ENCODE measurements at places on chromosomes 12 and 14. TPM values are rescaled to one million over a fixed set of nuclear protein-coding genes. Genes with fewer than 3 reads are reported as not detected.

The NPFF gene
- total RNA-seq = not detected

The SLC5A8 gene
- total RNA-seq = not detected

The NUDT14 gene
- total RNA-seq = 39.1 TPM

The TAS2R9 gene
- total RNA-seq = not detected

The NRL gene
- 3.1 TPM for total RNA-seq

The CISTR gene
- total RNA-seq = not detected

The ITGB7 gene
- 487 TPM for total RNA-seq

The PPP1R36 gene
- total RNA-seq = not detected

The WNT5B gene
- total RNA-seq = not detected

The NXPH4 gene
- 0.43 TPM for total RNA-seq

The KRT2 gene
- not detected for total RNA-seq

The NAV3 gene
- total RNA-seq = not detected

The LDHB gene
- 1,210 TPM for total RNA-seq

The TEX52 gene
- total RNA-seq = not detected

The GALNT8 gene
- not detected for total RNA-seq

The MNAT1 gene
- 23.5 TPM for total RNA-seq

The GLIPR1 gene
- 23.5 TPM for total RNA-seq

The SOAT2 gene
- 0.84 TPM for total RNA-seq

The KLHL33 gene
- total RNA-seq = 0.13 TPM

The TMEM229B gene
- 12.2 TPM for total RNA-seq

The SMAGP gene
- total RNA-seq = 2.6 TPM

The HCFC2 gene
- 14.1 TPM for total RNA-seq

The HSP90B1 gene
- 310 TPM for total RNA-seq

The LRRC43 gene
- total RNA-seq = not detected

The MAP1LC3B2 gene
- total RNA-seq = 2.8 TPM

The SIX6 gene
- total RNA-seq = not detected

The PPM1H gene
- total RNA-seq = not detected

The RFX4 gene
- total RNA-seq = not detected

The CPNE6 gene
- not detected for total RNA-seq

The ADAMTS20 gene
- not detected for total RNA-seq

The NFE2 gene
- total RNA-seq = not detected

The SERPINA3 gene
- not detected for total RNA-seq

The IL26 gene
- total RNA-seq = not detected

The KRT78 gene
- not detected for total RNA-seq

The CABP1 gene
- 0.68 TPM for total RNA-seq

The IL22 gene
- total RNA-seq = not detected

The CLEC2A gene
- total RNA-seq = not detected

The TBX3 gene
- total RNA-seq = not detected

The DENND5B gene
- 0.10 TPM for total RNA-seq

The SERPINA10 gene
- not detected for total RNA-seq

The FOXG1 gene
- total RNA-seq = not detected

The KRT73 gene
- total RNA-seq = 3.7 TPM

The SDSL gene
- not detected for total RNA-seq

The CMA1 gene
- total RNA-seq = not detected

The DEPDC4 gene
- total RNA-seq = 1.8 TPM

The KRT8 gene
- not detected for total RNA-seq

The STAC3 gene
- total RNA-seq = 4.7 TPM

The RIMBP2 gene
- not detected for total RNA-seq

The MRPS35 gene
- total RNA-seq = 32.2 TPM

The NOS1 gene
- not detected for total RNA-seq
